AML-193 (cell line): ENCODE measurements at places on chromosomes 7 and 10.
A peak's percentile ranks its signal among the peaks of the same experiment; 100 is the strongest.

DNA sequence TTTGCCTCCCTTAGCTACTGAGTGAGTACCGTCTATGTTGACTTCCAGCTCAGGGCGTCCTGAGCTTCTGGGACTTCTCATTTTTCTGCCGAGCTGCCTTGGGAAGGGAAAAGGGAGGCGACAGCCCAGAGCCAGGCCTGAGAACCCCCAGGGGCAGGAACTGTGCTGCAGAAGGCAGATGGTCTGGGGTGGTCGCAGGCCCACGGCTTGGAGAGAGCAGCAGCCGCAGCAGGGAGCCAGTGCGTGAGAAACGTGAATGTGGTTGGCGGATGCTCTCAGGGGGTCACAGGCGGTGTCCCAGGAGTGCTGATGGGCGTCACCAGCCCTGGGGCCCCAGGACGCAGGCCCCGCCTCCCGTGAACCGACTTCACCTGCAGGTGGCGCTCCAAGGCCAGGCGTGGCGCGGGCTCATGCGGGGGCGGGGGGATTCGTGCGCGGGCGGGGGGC, 9.2 kb upstream of the PWWP2B start:
- DNase-seq, result peak; percentile 68

GRCh38 chr7:41889472-41889871, 186.6 kb upstream of the INHBA start:
- no peak for DNase-seq

DNA sequence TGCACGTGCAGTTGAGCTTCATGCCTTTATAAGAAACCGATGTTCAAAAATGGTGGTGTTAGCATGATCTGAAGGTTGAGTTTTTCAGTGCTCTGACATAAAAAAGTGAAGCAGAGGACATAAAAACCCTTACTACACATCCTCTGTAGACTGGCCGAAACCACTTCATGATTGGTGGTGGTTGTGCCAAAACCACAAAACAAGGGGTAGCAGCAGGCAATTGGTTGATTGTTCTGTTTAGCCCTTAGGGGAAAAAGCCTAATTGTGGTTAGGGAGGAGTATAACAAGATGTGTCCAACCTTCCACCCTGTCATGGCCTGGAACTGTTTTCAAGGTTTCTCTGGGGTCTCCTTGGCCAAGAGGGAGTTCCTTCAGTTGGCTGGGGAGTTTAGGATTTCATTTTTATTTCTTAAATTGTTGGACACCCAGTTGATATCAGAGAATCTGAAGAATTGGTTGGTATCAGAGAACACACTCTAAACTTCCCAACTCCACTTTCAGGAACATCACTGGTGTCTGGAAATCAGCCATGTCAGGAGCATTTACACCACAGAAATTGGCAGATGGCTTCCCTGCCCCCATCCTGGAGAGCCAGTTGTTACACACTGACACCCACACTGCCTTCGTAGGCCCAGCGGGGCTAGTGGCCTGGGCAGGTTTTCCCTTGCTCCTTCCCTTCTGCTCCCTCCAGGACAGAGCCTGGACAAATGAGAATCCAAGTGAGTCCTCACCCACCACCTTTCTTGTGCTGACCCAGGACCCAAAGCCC, 18.8 kb downstream of the MRPS24 start:
- peak; percentile 71 for DNase-seq

- DNase-seq, result no peak
Measured at GRCh38 chr10:119483839-119484238, 58.7 kb downstream of the RGS10 start.

DNA sequence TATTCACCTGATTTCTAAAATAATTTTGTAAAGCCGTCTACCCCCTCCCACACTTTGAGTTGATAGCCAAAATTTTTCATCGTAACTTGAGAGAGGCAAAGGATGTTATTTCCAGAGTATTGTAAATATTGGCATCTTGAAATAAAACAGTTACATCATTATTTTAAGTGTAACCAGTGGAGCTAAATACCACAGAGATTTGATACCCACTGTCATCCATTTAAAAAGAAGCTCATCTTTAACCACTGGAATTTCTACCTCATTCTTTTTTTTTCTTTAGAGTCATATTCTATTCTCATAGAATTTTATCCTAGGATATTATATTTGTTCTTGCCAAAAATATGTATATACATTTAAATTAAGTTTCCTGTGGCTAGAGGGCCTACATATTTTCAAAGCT, 48.6 kb downstream of the CAMK1D start:
- DNase-seq, result no peak

- no peak for DNase-seq
Measured at GRCh38 chr7:21959387-21959776, 13.7 kb upstream of the CDCA7L start.

- DNase-seq, result no peak
Measured at GRCh38 chr7:2103071-2103898, 129.5 kb downstream of the MAD1L1 start.

DNA sequence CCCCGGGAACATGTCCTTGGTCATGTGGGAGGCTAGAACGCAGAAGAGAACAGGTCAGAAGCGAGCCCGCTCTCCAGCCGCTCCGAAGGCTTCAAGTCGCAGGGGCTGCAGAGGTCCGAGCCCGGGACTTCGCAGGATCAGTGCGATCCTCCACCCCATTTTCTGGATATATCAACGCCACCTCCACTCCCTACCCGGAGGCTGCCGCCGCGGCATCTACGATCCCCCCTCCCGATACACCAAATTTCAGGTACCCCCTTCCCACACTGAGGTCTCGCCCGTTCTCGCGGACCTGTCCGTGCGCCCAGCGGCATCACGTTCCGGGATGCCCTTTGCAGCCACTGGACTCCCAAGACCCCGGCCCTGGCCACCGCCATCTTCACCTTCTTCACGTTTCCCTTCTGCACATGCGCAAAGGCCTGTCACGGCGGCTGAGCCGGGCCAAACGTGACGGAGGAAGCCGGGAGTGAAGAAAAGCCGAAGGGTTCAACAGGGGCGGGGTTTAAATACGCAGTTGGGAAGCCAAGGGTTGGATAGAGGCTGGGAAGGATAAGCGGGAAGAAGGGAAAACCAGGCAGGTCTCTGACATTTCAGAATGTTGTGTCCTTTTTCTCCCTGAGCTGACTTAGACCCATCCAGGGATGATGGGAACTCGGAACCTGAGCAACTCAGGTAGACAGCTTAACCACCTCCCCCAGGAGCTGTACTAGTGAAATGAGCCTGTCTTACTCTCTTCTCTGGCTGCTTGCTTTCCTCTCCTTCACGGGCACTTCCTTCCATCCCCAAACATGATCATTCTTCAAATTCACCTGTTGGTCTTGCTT, at the start of gene NDUFB8:
NDUFB8 (minus strand) TSS at position 397 of the 824 bp plus-strand sequence; CDS start at position 377, 20 bp downstream.
- DNase-seq, result peak; percentile 54

DNA sequence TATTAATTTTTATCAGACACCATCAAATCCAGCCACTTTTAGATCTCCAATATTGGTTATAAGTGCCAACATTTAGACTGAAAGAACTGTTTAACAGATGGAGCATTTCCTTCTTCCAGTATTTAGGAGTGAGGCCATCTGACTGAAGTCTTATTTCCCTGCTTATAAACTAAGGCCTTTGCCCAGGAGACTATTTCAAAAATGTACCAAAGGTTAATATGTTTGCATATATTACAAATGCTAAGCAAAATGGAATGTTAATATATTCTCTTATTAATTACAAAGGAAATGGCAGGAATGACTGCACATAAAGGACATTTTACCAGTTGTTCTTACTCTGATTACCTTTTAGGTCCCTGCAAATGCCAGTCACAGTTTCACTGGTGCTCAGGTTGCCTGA, 238.9 kb upstream of the PLXNA4 start:
- DNase-seq, result no peak

DNA sequence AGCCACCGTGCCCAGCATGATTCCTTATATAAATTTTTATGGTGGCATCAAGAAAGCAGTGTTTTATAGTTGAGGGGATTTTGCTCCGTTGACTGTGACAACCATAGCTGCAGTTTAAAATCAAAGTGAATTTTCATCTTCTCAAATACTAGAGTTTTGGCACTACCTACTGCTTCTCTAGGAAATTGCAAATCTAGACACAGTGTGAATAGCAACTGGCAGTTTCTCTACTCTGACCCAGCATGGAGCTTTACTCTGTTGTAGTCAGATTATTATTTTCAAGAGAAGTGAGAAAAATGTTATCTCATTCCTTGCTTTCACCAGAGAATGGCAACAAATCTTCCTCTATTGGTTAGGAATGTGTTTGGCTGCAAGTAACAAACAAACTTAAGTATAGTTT, 22.9 kb downstream of the MCM10 start:
- no peak for DNase-seq

DNA sequence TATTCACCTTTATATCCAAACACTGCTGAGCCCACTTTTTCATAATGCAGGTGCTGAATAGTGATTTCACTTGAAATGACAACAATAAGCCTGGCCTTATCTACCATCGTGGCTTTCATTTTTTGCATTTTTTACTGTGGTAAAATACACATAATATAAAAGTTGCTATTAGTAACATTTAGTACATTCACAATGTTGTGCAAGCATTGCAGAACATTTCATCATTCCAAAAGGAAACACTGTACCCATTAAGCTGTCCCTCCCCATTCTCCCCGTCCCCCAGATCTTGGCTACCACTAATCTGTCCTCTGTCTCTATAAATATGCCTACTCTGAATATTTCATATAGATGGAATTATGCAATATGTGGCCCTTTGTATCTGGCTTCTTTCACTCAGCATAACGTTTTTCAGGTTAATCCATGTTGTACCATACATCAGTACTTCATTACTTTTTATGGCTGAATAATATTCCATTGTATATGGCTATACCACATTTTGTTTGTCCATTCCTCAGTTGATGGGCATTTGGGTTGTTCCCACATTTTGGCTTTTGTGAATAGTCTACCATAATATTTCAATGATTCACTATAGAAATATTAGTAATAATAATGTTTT, 68.5 kb upstream of the ARID5B start:
- DNase-seq, result no peak

GRCh38 chr7:135281363-135281949, 47.8 kb downstream of the STRA8 start:
- peak; percentile 64 for DNase-seq

- no peak for DNase-seq
Measured at GRCh38 chr7:117665368-117665767, 185.5 kb downstream of the CFTR start.

DNA sequence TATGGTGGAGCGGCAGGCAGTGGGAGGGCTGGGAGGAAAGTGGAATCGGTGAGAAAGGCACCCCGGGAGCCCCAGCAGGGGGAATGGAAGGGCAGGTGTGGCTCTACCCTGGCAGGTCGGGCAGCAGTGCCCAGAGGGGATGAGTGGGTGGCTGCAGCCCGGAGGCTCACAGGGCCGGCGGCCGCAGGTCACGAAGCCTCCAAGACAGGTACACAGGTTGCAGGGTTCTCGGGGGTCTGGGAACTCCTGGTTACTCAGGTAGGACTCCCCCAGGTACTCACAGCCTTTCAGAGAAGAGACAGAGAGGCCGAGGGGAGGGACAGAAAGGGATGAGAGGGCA, 21.8 kb downstream of the KCP start:
- no peak for DNase-seq

DNA sequence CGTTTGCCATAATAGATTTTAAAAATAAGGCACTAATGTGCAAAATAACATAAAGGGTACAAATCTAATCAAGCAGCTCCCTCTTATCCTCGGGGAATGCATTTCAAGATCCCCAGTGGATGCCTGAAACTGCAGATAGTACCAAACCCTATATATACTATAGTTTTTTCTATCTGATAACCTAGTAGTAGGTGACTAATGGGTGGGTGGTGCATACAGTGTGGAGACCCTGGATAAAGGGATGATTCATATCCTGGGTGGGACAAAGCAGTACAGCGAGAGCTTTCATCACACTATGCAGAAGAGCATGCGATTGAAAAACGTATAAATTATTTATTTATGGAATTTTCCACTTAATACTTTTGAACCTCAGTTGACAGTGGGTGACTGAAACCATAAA, 464.5 kb downstream of the GRID1 start:
- DNase-seq, result no peak

DNA sequence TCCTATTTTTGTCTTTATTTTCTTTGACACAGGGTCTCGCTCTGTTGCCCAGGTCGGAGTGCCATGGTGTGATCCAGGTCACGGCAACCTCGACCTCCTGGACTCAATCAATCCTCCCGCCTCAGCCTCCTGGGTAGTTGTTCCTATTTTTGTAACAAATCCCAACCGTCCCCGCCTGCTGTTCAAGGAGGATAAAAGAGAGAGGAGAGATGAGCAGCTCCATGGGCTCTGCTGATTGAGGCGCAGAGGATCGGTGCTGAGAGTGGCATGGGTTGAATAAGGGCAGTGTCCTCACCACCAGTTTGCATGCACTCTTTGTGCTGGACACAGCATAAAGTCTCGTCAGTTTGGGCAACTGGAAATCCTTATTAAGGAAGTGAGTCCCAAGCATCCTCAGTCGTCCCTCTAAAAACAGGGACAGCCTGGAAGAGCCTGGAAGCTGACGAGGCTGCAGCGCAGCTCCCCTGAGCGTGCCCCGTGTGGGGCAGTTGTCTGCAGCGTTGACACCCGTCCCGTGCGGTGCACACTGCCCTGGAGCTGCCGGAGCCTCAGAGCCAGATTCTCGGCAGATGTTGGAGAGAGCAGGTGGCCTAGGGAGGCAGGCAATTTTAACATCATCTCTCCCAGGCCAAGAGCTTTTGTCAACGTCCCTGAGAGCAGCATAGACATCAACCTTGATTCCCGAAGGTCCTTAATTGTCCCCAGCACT, 404.2 kb upstream of the RNF32 start:
- no peak for DNase-seq

DNA sequence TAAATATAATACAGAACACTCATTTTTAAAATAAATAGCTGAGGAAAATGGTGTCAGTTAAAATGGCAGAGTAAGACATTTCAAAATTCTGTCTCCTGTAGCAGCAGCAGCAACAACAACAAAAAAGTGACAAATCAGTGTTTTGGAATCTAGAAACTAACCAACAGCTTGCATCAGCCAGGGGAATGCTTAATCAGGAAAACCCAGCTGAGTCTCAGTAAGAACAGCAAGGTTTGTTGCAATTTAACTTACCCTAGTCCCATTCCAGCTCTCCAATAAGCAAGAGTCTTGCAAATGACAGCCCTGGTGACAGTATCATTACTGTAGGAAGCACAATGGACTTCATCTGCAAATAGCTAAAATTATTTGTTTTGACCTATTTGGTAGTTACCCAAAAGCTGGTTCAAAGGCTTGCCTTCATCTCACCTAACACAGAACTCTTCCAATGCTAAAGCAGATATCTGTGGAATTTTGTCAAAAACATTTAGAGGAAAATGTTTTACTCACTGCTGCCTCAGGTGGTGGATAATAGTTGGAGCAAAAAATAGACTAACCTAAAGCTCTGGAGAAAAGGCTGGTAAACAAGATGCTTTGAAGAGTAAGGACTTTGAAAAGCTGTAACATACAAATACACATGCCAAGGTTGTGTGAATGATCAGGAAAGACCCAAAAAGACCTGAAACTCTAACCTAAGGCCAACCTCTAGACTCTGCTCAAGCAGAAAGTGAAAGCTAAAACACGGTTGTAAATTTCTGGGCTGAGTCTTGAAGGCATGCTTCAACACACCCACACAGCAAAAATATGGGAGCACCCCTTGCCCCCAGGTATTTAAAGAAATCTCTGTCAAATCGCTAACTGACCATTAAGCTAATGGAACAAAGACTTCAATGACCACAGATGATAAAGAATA, 9.9 kb upstream of the ARHGAP22 start:
- peak; percentile 11 for DNase-seq

- no peak for DNase-seq
Measured at GRCh38 chr10:28958468-28958867, 281.1 kb downstream of the BAMBI start.

- DNase-seq, result no peak
Measured at GRCh38 chr7:40498924-40499510, 364.2 kb downstream of the SUGCT start.
